Vagina (tissue), 2 donors: ENCODE measurements at places on chromosomes 16 and 17.

GRCh38 chr17:21042458-21043295, at the start of gene USP22:
Gene USP22 (minus strand): TSS chr17:21043011. CDS start chr17:21042835, 176 bp downstream.
- no peak for DNase-seq

- no peak for DNase-seq
Measured at GRCh38 chr17:74222399-74222798, 9.0 kb downstream of the TTYH2 start.

DNA sequence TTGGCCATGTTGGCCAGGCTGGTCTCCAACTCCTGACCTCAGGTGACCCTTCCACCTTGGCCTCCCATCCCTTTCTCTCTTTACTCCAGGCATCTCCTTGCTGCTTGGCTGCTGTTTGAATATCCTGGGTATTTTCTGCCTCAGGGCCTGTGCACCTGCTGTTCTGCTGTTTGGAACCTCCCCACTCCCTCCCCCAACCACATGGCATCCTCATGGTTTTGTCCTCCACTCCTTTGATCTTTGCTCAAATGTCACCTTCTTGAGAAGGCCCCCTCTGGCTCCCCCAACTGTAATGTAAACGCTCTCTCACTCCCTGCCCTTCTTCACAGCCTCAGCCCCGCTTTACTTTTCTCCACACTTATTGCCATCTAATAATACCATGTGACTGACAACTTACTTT, 152.0 kb downstream of the GSG1L start:
- no peak for DNase-seq

- DNase-seq = no peak
Measured at GRCh38 chr16:63625126-63625525, 1496.7 kb downstream of the CDH11 start.

DNA sequence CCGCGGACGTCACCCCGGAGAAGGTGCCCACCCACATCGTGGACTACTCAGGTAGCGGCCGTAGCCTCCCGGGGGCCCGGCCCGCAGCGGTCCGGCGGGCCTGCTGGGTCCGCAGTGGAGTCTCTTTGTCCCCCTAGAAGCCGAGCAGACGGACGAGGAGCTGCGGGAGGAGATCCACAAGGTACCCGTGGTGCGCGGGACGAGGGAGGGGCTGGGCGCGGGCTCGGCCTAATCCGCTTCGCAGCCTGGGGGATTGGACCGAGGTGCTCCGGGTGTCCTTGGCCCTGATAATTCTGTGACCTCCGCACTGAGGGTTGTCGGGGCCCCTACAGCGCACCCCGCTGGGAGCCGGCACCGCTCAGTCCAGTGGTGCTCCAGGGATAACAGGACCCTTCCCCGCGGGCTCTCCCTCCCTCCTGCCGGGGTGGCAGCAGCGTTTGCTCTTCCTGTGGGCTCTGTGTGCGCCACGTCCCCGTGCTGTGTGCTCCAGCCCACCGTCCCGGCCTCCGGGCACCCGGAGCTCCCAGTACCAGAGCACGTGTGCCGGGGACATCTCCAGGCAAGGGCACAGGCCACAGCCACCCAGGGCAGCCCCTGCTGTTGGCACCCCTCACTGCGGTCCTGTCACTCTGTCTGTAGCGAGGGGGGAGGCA, 713 bp downstream of the RHOT2 start:
- DNase-seq = no peak

DNA sequence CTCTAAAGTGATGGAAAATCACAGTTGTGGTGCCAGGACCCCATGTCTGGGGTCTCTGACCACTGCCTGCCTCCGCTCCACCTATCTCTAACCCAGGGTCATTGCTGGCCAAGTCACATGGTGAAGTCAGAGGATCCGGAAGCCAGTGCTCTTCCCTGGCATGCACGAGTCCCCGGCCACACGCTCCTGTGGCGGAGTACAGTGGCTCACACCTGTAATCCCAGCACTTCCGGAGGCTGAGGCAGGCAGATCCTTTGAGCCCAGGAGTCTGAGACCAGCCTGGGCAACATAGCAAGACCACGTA, 21.5 kb upstream of the RBFOX3 start:
- no peak for DNase-seq

GRCh38 chr16:70331588-70332358, 14.9 kb upstream of the DDX19A start:
- DNase-seq = no peak

DNA sequence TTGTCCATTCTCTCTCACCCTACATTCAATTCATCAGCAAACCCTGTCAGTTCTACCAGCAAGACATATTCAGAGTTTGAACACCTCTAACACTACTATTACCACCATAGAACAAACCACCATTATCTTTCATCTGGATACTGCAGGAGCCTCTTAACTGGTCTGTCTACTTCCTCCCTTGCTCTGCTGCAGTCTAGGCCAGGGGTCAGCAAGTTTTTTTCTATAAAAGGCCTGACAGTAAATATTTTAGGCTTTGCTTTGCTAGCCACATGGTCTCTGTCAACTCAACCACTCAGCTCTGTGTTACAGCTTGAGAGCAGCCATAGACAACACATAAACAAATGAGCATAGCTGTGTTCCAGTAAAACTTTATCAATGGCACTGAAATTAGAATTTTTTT, 13.8 kb downstream of the KCTD19 start:
- no peak for DNase-seq

- no peak for DNase-seq
Measured at GRCh38 chr16:77302249-77302648, 103.0 kb downstream of the SYCE1L start.

GRCh38 chr17:36879027-36879426, 58.2 kb upstream of the LHX1 start:
- no peak for DNase-seq

DNA sequence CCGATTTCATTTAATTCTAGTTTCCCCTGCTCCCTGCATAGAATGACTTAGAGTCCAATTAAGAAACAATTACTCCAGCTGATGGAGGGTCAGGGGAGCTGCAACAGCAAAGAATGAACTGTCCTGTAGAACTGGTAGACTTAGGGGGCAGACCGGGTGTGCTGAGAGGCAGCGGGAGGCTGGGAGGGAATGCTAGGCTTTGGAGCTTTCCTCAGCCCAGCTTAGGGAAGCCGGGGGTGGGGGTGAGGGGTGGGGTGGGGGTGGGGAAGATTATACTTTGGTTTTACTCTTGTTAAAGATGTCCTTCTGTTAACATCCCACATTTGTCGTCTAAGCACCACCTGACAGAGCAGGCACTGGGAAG, 458.6 kb upstream of the ASIC2 start:
- DNase-seq = no peak

GRCh38 chr17:63955232-63955631, 17.5 kb downstream of the SCN4A start:
- DNase-seq = no peak

DNA sequence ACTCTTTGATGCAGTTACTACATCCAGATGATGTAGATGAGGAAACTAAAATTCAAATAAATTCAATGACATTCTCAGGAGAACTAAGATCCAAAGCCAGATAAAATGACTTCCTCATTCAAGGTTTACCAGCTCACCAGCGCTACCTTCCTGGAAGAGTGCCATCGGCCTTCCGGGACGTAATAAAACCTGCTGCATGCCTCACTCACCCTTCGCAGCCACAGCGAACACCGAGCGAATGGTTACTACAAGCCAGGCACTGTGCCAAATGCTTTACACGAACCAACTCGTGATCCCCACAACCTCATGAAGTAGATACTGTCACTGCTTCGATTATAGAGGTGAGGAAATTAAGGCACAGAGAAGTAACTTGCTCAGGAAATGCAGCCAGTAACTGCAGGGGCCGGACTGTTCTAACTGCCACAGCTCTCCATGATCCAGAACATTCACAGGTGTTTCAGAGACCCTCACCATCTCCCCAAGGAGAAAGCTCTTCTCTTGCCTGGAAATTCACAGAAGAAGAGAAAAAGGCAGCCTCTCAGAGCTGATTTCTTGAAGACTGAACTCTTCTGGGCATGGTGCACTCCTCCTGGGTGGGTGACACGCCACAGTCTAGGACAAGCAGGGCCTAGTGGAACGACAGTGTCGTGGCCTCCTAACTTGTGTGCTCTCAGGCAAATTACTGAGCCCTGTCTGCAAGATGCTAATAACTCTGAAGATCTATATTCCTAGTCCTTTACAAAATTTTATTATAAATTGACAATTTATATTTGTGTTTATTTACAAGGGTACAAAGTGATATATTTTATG, 46.8 kb downstream of the HIC1 start:
- no peak for DNase-seq

- DNase-seq = no peak
Measured at GRCh38 chr16:53504665-53505064, 1.7 kb upstream of the AKTIP start.

DNA sequence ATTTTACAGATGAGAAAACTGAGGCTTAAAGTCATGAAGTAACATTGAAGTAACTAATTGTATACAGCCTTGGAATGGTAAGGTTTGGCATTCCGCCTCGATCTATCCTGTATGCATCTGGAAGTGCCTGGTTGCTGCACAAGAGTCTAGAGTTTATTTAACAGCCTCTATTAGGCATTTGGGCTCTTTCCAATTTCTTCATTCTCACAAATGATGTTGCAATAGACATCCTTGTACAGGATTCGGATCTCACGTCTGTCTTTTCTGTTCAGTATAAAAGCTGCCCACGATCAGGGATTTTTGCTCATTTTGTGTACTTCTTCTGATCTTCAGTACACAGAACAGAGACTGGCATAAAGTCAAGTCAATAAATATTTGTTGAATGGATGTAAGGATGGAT, 100.5 kb downstream of the AIPL1 start:
- no peak for DNase-seq

DNA sequence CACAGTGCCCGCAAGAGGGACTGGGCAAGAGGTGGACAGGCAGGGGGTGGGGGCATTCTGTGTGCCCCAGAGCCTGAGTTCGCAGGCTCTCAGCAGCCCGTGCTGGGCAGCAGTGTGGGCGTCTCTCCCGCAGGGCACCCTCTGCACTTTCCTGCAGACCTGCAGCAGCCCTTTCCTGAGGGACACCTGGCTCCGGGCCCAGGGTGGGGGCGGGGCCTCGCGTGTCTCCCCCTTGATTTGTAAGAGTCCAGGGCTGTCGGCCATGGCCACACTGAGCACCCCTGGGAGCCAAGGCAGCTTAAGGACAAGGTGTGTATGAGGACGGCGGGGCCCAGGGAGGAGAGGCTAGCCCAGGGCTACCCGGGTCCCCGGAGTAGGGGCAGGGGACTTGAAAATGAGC, 33.4 kb upstream of the SLC38A10 start:
- no peak for DNase-seq

GRCh38 chr17:47902039-47902744, 6.2 kb downstream of the SP2 start:
- no peak for DNase-seq

DNA sequence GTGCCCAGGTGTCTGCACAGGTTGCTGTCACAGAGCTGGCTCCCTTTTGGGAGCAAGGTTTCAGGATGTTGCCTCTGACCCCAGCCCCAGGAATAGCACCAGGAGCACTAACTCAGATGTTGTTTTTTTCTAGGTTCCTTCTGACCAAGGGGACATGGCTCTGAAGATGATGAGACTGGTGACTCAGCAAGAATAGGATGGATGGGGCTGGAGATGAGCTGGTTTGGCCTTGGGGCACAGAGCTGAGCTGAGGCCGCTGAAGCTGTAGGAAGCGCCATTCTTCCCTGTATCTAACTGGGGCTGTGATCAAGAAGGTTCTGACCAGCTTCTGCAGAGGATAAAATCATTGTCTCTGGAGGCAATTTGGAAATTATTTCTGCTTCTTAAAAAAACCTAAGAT, 28.1 kb downstream of the SCPEP1 start:
- DNase-seq = no peak

DNA sequence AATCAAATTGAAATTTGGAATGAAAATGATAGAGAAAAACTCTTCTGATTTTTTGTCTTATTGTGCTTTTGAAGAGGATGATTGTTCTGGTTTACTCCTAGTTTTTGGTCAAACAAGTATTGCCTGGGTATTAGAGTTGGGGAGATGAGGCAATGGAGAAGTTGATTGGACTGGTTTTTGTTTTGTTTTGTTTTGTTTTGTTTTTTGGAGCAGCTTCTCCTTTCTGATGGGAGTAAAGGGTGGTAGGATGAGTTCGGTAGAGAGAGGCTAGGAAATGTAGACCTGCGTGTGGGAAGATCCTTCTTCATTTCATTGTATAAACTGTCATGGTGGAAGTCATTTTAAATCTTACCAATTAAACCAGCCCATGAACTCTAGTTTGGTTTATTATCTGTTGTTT, 17.7 kb downstream of the ATP6V0A1 start:
- DNase-seq = no peak

DNA sequence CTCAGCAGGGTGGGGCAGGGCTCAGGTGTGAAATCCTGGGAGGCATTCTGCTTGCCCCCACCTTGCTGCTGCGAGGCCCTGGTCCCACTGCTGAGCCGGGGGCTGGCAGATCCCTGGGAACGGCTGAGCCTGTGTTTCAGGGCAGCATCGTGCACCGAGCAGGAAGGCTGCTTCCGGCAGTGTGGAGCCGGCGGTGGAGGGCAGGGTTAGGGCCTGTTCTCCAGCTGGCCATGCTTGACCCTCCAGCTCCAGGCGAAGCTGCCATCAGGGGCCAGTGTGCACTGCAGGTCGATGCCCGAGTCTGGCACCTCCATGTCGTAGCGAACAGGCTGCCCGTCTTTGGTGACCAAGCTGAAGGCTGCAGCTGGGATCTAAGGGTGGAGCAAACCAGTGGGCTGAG, 2.5 kb upstream of the SPATA32 start:
- DNase-seq = no peak

DNA sequence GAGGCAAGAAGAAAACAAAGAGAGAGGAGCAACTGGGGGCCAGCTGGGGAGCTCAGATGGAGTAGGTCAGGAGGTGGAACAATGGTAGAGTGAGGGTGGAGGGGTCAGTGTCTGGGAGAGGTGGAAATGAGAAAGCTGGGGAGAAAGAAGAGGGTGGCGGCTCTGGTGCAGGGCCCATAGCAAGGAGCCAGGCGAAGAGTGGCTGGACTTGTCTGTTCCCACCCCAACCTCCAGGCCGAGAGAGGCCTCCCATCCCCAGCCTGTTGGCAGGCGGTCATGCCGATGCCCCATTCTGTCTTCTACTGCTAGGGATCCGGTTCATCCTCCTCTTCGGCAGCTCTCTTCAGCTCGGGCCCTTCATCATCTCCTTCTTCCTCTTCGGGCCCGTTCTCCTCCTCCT, 31.3 kb downstream of the AP1G1 start:
- DNase-seq = no peak

DNA sequence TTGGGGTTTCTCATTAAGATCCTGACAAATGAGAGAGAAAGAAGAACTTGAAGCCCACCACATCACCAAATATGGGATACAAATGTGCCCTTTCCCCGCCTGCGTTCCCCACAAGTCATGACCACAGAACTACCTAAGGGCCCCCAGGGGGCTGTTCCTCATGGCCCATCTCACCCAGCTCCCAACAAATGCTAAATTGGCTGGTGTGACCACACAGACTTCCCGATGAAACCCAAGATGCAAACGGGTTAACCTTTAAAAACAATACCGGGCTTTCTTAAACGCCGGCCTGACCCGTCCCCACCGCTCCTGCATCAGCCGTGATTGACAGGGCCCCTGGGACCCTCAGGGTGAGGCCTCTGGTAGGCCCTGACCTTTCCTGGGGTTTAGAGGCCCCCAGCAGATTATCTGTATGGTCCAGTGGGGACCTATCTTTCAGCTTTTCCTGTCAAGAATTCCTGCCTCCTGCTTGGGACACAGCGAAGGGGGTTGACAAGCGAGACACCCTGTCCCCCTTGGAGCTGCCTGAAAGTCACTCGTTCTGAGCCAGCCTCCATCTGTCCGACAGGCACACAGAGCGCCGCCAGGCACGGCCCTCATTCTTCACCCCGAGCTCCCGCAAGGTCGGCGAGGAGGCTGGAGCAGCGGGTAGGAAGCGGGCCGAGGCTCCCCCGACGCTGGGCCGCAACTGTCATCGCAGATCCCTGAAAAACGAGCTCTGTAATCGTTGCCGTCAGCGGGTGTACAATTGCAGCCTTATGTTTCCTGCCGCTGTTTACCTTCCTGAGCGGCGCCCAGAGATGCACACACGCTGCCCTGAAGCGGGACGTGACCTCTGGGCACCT, 300.1 kb downstream of the FOXL1 start:
- DNase-seq = no peak
